ENCODE measurements at places on chromosomes 3 and 15.

GRCh38 chr3:117463276-117464115 is 753.9 kb downstream of the TUSC7 start:
- peak; percentile 55 for DNase-seq

GRCh38 chr3:155254445-155254844 is 39.0 kb downstream of the STRIT1 start:
- DNase-seq, result no peak

- no peak for DNase-seq
These were observed 104.4 kb upstream of the RBMS3 start for GRCh38 chr3:29176501-29176900.

DNA sequence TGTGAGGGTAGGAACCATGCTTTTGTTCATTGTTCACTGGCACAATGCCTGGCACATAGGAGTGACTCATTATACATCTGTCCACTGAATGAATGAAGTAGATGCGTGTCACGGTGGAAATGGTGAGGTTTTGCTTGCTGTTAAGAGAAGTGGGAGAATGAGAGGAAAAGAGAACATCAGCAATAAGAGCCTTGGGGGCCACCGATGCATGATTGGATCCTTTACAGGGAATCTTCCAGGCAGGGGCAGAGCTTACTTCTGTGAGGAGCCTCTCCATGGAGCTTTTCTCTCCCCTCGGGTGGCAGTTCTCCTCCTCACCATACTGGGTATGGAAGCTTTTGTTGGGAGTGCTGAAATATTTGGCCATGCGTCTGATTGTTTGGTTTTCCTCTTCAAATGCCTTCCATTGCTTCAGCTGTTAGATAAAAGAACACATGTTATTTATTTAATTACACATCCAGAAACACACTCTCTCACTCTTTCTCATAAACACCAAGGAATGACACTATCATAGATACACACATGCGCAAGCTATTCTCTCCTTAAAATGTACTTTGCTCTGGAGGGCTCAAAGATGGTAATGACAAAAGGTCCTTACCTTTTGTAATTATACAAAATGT is 78.9 kb upstream of the GSK3B start:
- DNase-seq, result no peak

DNA sequence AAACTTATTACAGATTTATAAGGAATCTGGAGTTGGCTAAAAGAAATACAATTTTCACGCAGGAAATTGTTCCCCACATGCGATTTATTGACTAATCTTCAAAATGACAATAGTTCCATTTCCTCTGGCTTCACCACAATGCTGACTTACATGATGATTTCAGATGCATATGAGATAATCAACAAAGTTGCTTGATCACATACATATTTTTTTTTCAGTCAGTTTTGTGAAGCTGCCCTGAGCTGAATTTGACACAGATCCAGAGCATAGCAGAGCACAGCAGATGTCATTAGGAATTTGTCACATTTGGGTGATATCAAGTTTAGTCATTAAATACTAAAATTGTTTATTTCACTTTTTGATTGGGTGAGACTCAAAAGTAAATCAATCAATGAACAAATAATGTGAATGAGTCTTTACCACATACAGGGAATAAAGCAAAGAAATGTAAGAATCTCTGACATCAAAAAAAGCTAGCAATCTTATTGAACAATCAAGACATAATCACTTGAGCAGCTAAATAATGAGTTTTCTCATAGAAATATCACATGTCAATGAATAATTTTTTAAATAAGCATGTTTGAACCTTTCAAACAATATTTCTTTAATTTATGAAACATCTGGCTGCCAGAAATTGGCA is 18.3 kb downstream of the CPB1 start:
- DNase-seq, result no peak

- no peak for DNase-seq
These were observed 26.5 kb downstream of the MEF2A start for GRCh38 chr15:99592145-99592791.

DNA sequence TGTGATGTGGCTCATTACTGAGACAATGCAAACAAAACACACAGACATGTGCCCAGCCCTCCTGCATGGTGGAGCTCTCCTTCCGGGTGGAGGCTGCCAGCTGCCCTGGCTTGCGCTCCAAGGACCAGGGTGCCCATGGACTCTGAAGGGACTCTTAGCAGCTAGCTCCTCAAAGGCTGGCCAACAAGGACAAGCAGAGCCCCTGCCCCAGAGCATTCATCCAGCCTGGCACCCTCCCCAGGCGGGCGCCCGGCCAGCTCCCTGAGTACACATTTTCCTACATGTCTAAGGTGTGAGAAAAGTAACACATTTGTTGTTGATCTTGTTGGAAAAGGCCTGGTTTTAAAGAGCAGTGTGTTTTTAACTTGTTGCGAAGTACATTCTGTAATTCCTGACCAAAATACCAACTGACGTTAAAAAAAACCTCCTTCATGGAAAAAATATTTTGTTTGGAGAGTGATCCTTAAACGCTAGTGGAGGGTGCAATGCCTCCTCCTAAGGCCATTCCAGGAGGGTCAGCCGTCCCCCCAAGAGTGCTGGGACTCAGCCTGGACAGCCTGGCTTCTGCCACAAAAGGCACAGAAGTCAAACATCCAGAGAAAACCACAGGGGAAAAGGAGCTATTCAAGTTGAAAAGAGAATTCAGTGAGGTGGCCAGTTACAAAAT is 86.9 kb downstream of the KLF15 start:
- DNase-seq, result peak; percentile 75

DNA sequence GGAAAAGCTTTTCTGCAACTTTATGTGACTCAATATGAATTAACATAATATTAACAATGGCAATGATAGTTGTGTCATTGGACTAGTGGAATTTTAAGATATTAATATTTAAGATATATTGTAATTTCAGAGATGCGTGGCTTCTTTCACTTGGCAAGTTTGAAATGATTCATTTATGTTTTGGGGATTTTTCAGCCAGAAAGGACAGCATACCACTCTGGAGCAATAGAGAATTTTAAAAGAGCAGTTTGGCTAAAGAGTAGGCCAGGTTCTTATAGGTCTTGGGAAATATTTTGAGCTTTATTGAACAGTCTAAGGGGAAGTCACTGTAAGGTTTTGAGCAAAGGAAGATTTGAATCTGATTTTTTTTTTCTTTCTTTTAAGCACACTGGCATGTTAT is 16.5 kb downstream of the GMPS start:
- DNase-seq, result no peak

DNA sequence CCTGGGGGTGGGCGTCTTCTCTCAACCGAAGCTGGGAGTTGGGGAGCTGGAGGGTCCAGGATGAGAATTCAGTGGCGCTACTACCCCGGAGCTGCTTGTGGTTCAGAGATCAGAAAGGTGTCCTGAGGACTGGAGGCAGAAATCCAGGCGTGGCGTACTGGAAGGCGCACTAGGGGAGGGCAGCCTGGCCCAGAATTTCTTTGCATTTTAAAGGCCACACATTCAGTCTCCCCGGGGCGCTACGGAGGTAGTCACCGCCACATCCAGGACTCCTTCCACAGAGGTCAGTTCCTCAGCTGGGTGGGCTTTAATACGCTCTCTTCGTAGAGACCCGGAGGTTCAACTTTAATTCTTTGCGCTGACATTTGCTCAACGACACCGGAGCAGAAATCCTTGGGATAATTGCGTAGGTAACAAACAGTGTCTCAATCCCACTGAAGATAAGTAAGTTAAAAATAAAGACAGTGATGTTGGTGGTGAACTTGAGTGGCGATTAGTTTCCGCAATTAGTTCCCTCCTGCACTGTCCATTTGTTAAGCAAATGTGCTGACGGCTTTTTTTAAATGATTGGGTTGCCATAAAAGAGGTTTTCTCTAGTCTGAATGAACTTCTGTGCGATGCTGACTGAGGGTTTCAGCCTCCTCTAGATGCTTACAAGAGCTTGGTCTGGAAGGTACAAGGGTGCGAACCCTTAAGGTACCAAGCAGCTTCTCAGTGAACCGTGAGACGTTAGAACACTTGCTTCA is 535 bp downstream of the MCTP2 start:
- DNase-seq, result no peak

DNA sequence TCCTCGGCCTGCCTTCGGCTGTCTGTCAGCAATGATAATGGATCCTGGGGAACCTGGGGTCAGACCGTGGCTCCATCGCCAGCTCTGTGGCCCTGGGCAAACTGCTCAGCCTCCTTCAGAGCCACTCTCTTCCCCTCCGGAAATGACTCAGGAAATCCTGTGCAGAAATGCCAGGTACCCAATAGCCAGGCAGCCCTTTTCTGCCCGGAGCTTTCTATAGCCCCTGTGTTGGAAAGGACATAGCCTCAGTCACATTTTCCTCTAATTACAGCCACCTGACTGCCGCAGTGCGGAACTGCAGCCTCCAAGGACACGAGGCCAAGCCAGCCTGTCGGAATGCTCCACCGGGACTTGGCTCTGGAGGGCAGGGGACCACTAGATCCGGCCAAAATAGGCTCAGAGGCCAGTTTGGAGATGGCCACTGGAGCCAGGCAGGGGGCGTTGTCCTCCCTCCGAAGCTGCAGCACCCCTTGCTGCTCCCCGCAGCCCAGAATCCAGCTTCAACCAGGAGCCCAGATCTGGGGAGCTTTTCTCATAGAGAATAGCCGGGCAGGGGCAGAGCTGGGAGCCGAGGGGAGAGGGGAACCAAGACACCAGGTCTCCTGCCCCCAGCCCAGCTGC is 11.6 kb upstream of the ZXDC start:
- no peak for DNase-seq

- DNase-seq, result no peak
These were observed 31.0 kb downstream of the GRIP2 start for GRCh38 chr3:14508966-14509795.

DNA sequence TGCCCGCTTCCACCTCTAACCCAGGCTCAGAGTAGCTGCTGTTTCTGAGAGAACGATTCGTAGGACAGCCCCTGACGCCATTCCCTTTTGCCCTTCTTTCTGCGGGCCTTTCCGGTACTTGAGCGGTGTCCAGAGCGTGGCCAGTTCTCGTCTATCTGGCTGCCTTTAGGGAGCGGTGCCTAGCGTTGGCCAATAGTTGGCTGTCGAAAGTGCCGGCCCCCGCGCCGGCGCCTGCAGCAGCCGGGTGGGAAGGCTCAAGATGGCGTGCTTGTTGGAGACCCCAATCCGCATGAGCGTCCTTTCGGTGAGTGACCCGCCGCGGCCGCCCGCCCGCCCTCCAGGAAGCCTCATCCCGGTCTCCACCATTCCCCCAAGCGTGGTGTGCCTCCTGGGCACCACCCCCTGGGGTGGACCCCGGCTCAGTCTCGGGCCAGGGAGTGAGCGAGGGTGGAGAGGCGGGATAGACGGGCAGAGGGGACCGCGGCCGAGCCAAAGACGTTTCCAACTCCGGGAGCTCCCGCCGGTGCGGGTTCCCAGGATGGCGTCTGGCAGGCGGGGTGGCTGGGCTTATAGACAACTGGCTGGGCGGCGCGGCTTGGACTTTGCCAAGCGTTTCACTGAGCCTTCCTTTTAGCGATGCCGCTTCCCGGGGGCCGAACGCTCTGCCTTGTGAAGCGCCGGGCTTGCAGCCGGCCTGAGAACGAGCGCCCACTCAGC is at the start of gene ARMC8:
Gene ARMC8 (plus strand): TSS at position 6 of the 717 bp plus-strand sequence. CDS start 254 bp downstream, at position 260.
- no peak for DNase-seq

GRCh38 chr3:69763458-69763857 is 24.2 kb downstream of the MITF start:
- no peak for DNase-seq

DNA sequence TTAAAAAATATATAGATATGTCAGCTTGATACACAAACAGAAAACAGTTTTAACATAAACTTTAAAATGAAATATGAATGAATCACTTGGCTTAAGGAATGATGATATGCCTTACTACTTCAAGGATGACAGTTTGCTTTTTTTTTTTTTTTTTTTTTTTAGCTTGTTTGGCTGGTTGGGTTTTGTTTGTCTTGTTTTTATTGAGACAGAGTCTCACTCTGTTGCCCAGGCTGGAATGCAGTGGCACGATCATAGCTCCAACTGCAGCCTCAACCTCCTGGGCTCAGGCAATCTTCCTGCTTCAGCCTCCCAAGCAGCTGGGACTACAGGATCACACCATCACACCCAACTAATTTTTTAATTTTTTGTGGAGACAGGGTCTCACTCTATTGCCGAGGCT is 14.5 kb downstream of the LRRC2 start:
- no peak for DNase-seq

GRCh38 chr15:91776104-91776503 is 77.4 kb upstream of the SLCO3A1 start:
- DNase-seq, result no peak

DNA sequence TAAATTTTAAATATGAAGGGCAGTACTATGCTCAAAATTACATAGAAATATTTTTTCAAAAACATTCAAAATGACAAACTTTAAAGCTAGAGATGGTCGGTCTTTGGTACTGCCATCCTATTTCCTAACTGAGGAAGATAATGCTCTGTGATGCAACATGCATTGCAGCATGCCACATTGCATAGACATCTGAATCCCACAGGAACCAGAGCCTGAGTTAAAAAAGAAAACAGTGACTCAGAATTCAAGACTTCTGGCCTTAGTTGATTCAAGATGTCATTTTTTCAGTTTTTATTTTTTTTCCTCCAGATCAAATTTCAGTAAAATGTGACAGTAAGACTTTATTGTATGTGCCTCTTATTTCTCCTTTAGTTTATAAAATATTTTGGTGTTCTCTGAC is 33.1 kb downstream of the TP63 start:
- no peak for DNase-seq

- DNase-seq, result no peak
These were observed 7.8 kb upstream of the ACSBG1 start for GRCh38 chr15:78242128-78242527.

GRCh38 chr3:65548848-65549625 is 489.7 kb downstream of the MAGI1 start:
- DNase-seq, result no peak

DNA sequence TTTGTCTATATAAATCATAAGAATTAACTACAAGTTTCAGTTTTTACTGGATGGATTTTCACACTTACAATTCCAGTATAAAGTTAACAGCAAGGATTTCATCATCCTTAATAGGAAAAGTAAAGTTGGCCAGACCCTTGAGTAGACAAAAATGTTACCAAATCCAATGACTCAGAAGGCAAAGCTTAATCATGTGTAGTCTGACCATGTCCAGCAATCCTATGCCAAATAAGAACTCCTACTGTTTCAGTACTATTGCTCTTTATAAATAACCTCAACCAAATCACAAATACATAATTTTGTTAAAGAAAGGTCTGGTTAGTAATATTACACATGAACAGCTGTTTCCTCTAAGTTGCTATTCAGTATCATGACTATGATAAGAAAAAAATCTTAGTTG is 35.0 kb downstream of the PLOD2 start:
- DNase-seq, result no peak

DNA sequence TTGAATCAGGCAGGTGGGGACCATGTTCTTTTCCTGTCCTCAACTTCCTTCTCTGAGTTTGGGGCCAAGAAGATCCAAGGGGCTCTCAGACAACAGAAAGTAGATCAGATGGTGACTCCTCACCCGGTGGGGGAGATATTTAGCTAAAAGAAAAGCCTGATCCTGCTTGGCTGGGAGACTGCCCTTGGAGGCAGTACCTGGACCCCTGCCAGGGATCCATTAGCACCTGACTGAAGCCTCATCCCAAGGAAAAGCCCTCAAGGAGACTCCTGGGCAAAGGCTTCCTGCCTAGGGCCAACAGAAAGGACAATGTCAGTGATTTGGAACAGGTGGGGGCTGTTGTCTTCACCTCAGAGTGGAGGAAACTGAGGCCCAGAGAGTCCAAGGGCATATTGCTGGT is 33.5 kb upstream of the HHATL start:
- no peak for DNase-seq

GRCh38 chr15:89614164-89614563 is 38.9 kb downstream of the TICRR start:
- no peak for DNase-seq

All from putamen (tissue), 1 donor.